ENCODE measurements at places on chromosomes 16 and 17.
A peak's percentile ranks its signal among the peaks of the same experiment; 100 is the strongest.

DNA sequence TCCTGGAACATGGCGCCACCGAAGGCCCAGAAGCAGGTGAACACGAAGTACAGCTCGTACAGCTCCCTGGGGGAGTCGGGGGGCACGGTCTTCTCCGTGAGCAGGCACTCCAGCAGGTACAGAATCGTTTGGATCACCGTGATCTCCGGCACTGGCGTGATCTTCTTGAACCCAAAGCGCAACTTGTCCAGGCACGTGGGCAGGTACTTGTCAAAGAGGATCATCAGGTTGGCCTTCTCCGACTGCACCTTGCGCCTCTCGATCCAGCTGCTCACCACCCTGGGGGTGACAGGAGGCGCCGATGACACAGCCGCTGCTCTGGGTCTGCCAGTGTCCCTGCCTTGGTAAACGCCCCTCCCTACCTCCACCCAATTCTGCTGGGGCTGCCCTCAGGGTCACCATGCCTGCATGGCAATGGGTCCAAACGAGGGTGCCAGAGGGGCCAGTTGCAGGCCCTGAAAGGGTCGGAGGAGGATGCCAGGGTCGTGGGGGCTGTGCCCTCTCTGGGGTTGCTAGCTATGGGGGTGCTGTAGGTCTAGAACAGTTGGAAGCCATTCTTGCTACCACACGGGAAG, 90.9 kb downstream of the DNAH17 start:
- DNase-seq = no peak

GRCh38 chr16:9903-10665, 43.3 kb downstream of the POLR3K start:
- DNase-seq = no peak

DNA sequence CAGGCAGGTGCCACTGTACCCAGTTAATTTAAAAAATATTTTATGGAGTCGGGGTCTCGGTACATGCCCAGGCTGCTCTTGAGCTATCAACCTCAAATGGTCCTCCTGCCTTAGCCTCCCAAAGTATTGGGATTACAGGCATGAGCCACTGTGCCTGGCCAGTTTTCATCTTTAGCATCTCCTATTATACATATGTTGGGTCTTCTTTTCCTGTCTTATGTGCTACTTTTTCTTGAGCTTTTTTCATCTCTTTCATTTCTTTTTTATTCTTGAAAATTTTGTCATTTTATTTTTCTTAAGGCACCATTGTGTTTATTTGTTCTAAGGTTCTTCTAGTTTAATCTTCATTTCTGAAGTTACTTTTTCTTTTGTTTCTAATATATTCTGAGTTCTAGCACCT, 20.7 kb downstream of the BANP start:
- DNase-seq = no peak

GRCh38 chr16:80540516-80541305, at the start of gene DYNLRB2:
Gene DYNLRB2, plus strand, starts transcription at chr16:80540993. Its CDS starts 84 bp downstream, at chr16:80541077.
- peak; percentile 80 for DNase-seq

- DNase-seq = no peak
Observed at GRCh38 chr16:7437135-7437804, 104.6 kb downstream of the RBFOX1 start.

- DNase-seq = no peak
Observed at GRCh38 chr17:3992370-3992769, 28.1 kb upstream of the ATP2A3 start.

- no peak for DNase-seq
Observed at GRCh38 chr17:15914400-15915170, 30.3 kb upstream of the ADORA2B start.

- no peak for DNase-seq
Observed at GRCh38 chr16:88298833-88299745, 83.7 kb upstream of the ZNF469 start.

DNA sequence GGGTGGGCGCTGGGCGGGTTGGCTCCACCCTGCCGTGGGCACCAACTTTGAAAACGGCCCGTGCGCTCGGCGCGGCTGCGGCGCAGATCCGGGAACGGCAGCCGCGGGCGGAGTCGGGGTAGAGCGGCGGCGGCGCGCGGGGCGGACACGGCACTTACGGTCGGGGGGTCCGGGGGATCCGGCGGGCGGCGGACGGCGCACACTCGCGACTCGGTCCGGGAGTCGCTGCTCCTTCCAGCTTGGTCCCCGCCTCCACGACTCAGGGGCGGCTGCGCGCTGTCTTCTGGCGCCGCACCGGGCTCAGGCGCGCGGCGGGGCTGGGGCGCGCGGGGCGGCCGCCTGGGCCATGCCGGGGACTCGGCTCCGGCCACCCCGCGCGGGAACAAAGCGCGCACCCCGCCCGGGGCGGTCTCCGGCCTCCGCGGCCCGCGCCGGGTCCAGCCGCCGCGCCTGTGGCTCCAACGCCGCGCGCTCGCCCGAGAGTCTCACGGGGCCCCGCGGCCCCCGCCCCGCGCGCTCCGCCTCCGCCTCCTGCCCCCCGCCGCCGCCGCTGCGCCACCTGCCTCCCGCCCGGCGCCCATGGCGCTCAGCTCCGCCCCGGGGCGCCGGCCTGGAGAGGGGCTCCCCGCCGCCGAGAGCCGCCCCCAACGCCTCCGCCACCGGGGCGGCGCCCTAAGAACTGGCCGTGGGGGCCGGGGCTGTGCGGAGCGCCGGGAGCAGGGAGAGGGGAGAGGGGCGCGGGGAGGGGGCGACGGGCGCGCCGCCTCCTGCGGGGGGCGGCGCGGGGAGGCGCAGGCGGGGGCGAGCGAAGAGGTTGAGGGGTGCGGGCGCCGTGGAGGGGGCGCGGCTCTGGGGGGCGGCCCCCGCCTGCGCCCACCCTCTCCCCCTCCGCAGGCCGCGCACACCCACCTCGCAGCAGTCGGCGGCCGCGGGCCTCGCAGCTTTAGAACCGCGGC, 35.9 kb downstream of the CBFA2T3 start:
- no peak for DNase-seq

- no peak for DNase-seq
Observed at GRCh38 chr16:59342669-59343068, 608.6 kb upstream of the GOT2 start.

DNA sequence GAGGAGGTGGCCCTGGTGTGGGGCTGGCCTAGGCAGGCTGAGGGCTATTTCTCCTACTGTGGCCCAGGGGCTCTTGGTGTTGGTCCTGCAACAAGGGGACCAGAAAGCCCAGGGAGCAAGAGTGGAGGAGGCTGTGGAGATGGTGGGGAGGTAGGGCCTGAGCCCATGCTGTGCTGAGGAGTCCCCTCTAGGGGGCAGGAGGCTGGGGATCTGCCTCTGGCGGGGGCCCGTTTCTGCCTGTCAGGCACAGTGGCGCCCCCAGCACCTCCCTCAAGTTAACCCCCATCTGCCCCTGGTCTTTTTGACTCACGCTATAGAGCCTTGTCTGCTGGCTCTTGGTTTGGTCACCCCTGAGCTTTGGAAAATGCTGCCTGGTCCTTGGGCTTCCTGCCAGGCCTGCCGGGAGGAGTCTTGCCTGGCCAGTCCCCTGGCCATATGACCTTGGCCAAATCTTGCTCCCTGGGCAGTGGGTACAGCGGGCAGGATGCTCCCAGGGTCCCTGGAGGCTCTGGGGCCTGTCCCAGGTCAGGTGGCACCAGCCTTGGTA, 5.9 kb downstream of the BAIAP2 start:
- DNase-seq = no peak

GRCh38 chr17:80861892-80862291, 129.7 kb upstream of the CHMP6 start:
- no peak for DNase-seq

GRCh38 chr17:68057531-68057952, 22.0 kb downstream of the KPNA2 start:
- no peak for DNase-seq

DNA sequence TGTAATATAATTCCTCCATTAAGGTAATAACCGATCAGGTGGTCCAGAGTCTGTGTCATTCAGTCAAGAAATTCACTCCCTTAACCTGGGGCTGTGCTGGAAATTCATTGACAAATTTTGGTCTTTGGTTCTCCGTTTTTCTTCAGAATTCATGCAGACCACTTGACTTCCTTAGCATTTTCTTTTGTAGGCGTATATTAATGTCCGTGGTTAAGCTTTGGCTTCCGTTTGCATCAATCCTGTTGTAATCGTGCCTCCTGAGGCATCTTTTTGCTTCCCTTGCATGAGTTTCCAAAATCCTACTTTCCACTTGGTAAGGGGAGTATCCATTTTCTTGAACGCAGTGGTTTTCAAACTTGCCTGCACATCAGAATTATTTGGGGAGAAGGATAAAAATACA, 9.0 kb downstream of the LRRC37B start:
- DNase-seq = no peak

DNA sequence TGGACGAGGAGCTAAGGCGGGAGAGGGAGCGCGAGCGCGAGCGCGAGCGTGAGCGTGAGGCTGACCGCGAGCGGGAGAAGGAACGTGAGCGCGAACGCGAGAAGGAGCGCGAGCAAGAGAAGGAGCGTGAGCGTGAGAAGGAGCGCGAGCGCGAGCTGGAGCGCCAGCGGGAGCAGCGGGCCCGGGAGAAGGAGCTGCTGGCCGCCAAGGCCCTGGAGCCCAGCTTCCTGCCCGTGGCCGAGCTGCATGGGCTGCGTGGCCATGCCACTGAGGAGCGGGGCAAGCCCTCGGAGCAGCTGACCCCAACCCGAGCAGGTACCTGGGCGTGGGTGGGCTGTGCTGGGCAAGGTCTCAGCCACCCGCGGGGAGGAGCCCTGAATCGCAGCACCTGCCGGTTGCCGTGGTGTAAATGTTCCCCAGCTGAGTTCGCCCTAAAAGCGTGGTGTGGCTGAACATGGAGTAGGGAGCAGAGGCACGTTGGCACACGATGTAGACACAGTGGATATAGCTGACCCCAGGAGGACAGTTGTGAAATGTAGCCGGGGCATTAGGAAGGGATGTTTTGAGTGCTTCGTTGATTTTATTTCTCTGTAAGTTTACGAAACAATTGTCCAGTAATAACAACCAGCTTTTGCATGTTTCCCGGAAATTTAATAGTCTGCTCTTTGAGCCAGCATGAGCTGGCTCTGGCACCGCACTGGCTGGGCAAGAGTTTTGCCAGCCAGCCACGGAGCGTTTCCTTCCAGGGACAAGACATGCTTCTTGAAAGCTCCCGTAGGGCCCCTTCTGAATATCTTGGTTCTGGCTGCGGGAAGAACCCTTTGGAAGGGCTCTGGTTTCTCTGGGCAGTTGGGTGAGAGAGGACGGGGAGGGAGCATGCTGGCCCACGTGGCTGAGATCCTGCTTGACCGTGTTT, 32.1 kb downstream of the GINS2 start:
- DNase-seq = no peak

- DNase-seq = no peak
Observed at GRCh38 chr17:64003526-64004121, 5.5 kb downstream of the PRR29 start.

- peak; percentile 34 for DNase-seq
Observed at GRCh38 chr17:48505788-48506187, 25.0 kb downstream of the HOXB1 start.

DNA sequence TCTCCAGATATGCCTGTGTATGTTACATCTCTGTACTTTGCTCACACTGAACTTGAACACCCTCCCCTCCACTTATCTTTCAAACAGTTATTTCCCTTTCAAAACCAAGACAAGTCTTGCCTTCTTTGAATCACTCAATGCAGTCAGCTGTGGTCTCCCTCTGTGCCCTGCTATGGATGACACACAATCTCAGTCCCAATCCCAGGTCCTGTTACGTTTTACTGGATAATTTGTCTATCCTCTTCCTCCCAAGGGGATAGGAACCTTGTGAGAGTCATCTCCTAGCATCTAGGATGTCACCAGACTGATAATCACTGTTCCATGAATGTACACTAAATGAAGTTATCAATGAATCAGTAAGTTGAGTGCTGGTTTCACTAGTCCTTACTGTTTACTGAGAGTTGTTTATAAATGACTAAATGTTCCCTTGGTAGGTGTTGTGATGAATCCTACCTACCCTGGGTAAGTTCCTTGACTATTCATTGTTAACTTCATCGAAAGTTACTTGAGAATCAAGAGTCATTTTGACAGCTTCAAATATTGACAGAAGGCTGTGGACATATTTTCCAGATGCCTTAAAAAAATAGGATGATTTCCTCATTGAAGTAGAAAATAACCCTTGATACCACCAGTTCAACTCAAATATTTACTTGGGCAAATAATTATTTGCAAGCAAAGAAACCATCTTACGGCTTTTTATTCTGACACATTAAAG, 244.9 kb downstream of the PRKCA start:
- no peak for DNase-seq

DNA sequence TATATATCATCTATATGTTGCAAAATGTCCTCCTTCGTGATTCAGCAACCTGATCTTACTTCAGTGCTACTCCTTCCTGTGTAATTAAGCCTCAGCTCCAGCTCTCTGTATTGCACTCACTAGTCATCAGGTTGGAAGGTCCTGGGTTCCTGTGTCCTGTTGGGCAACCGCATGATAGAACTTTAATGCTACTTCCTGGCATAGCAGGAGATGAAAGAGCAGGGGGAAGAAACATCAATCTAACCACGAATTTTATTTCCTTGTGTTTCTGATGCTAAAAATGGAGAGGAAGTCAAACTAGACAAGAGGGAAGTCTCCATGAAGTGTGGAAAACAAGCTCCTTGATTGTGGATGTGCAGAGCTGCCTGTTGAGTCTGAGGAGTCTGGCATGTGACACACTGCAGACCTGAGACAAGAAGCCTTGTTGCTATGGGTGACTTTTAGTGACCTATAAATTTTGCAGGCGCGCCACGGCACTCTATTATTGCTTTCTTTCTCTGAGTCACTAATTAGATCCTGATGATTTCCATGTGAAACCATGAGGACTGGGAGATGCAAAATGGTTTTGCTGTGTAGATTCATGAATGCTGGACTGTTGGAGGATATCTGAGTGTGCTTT, 25.6 kb downstream of the IGSF6 start:
- peak; percentile 65 for DNase-seq

GRCh38 chr17:72602517-72603419, 481.9 kb downstream of the SOX9 start:
- DNase-seq = no peak

- DNase-seq = no peak
Observed at GRCh38 chr16:51898872-51899271, 648.1 kb downstream of the TOX3 start.

GRCh38 chr16:77330332-77331042, 104.3 kb downstream of the ADAMTS18 start:
- DNase-seq = no peak

DNA sequence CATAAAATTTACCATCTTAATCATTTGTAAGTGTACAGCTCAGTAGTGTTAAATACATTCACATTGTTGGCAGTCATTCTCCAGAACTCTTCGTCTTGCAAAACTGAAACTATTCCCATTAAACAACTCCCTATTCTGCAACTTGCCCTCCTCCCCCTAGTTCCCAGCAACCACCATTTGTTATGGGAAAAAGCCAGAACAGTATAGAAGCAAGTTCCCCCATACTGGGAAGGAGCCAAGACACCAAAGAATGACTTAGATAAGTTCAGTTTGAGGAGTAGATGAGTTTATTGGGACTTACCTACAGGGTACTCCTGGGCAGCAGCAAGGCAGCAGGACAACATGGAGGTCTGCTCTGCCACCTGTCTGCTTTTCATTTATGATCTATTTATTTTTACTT, 39.3 kb upstream of the TEKT1 start:
- no peak for DNase-seq

Measured in astrocyte of the cerebellum (primary cell).